ENCODE measurements at places on chromosomes 11 and 22.

DNA sequence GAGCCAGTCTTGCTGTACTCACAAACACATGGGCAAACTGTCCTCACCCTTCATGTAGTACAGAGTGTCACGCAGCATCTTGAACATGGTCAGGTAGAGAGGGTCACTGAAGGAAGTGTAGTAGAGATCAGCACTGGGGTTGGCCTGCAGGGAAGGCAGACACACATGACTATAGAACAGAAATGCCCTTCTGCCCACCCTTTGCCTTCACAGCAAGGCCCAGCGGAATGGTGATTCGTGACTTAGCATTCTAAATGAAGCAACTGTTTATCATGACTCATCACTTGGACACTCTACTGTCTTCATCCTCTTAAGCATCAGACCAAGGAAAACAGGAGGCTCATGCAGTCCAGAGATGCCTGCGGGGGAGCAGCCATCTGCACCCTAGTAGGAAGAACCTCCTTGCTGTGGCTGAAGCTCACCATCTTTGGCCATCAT, 33.4 kb downstream of the SERPIND1 start:
- no peak overlapping the region for H3K27ac ChIP-seq
- H3K36me3 ChIP-seq = peaks cover 70% of the 10 kb centered on the region
- DNase-seq = no peak

DNA sequence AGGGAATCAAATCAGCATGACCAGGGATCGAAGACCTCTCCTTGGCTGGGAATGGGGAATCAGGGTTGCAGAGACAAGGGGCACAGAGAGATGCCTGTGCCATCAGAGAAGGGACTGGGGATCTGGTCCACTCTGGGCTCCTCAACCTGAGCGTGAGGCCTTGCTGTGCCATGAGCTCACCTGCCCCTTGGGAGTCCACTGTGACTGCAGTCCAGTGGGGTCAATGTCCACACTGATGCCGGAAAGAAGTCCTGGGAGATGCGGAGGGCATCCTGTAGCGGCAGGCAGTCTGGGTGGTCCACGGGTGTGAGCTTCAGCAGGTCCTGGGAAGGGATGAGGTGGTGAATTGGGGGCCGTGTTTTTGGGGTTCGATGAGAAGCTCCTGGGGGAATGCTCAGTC, 7.3 kb upstream of the RGL4 start:
- H3K27ac ChIP-seq = no peak overlapping the region
- no peaks in the 10 kb centered on the region for H3K36me3 ChIP-seq
- H3K4me3 ChIP-seq = no peak overlapping the region
- no peaks in the 10 kb centered on the region for H3K4me1 ChIP-seq
- no peaks in the 10 kb centered on the region for H3K27me3 ChIP-seq
- DNase-seq = no peak

GRCh38 chr22:18078329-18079041, 695 bp downstream of the PEX26 start:
- H3K27ac ChIP-seq = no peak overlapping the region
- peak overlapping the region; percentile 100 for H3K4me3 ChIP-seq
- peaks cover 6% of the 10 kb centered on the region for H3K4me1 ChIP-seq
- peaks cover 38% of the 10 kb centered on the region for H3K36me3 ChIP-seq
- peak; percentile 72 for DNase-seq

- no peaks in the 10 kb centered on the region for H3K36me3 ChIP-seq
- H3K4me3 ChIP-seq = no peak overlapping the region
- H3K27ac ChIP-seq = no peak overlapping the region
- DNase-seq = peak; percentile 82
- H3K27me3 ChIP-seq = peaks cover 27% of the 10 kb centered on the region
These were observed 23.6 kb upstream of the RNASEH2C start for GRCh38 chr11:65744026-65744698.

DNA sequence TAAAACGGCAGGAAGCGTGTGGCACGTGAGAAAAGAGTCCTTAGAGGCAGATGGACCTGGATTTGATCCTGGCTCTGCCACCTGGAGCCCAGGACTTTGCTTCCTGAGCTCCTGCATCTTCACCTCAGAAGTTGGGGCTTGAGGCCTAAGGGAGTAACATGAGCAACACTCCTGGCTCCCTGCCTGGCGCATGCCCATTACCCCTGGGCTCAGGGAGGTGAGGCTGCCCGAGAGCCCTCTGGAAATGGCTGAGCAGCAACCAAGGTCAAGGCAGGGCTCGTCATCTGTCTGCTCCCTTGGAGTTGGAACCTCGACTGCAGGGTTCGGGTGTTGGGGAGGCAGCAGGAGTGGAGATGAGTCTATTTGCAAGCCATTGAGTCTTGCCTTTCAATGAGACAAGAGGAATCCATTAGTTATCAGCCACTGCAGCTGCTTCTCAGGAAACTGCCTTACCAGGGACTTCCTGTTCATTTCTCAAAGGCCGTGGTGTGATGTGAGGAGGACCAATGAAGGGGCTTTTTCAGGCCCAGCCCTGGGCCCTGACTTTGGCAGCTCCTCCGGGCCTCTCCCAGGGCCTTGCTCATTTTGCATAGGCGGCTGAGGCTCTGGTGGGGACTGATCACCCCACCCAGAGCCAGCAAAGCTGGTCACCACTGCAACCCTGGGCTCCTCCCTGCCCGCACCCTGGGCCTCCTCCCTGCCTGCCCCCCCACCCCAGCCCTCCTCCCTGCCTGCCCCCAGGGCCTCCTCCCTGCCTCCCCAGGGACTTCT, 6.4 kb downstream of the FADS2 start:
- no peak overlapping the region for H3K4me3 ChIP-seq
- peak; percentile 78 for DNase-seq
- H3K27ac ChIP-seq = peak overlapping the region; percentile 76
- H3K27me3 ChIP-seq = no peaks in the 10 kb centered on the region

- DNase-seq = no peak
- no peak overlapping the region for H3K27ac ChIP-seq
- H3K4me3 ChIP-seq = no peak overlapping the region
- no peaks in the 10 kb centered on the region for H3K36me3 ChIP-seq
These were observed 17.7 kb downstream of the ELF5 start for GRCh38 chr11:34495724-34496377.
